Hindlimb muscle (tissue), 1 donor: ENCODE measurements at places on chromosomes 1 and 21. TPM values are rescaled to one million over a fixed set of nuclear protein-coding genes. Genes with fewer than 3 reads are reported as not detected.
A peak's percentile ranks its signal among the peaks of the same experiment; 100 is the strongest.

RUNX3 gene
- 0.72 TPM for polyA plus RNA-seq

DNA sequence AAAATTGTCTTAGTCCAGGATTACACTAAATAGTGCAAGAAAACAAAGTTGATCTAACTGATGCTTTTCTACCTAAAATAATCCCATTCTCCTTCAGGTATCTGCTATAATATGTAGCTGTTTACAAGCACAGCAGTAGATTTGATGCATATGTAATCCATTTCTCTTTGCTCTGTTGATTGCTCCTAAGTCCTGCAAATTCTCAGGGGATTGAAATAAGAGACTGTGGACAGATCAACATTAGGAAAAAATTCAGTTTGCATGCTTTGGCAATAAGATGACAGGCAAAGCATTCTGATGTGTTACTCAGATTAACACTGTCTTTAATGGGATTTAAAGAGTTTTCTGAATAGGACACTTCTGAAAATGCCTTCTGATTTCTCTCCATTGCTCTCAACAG is 34.7 kb downstream of the RNF11 start:
- no peak for DNase-seq

DNA sequence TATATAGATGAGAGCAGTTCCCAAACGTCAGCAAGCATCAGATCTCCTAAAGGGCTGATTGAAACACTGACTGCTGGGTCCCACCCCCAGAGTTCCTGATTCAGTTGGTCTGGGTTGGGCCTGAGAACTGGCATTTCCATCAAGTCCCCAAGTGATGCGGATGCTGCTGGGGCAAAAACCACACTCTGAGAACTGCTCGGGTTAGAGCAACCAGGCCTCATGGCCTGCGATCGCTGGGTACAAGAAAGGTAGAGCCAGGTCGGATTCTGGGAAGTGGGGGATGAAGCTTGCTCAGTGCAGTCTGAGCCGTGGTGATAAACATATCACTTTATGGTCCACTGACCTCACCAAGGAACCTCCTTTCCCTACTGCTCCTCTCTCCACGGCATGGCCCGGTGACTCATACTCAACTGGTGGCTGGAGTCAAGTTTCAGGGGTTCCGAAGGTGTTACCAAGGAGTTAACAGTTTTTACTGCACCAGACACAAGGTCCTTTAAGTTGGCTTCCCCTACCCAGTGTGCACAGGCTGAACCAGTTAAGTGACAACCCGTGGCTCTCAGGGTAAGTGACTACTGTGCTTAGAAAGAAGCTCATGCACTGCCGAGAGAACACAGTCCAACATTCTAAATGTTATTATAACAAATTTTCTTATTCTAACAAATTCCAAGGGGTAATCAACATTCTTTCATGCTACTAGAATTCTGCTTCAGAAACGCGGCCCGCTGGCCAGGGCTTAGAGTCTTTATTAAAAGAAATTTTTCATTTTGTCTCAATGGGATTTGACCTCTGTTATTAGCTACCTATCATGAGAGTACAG is 153.5 kb downstream of the TGFBR3 start:
- no peak for DNase-seq

RAB29 gene
- 3.7 TPM for polyA plus RNA-seq

DNA sequence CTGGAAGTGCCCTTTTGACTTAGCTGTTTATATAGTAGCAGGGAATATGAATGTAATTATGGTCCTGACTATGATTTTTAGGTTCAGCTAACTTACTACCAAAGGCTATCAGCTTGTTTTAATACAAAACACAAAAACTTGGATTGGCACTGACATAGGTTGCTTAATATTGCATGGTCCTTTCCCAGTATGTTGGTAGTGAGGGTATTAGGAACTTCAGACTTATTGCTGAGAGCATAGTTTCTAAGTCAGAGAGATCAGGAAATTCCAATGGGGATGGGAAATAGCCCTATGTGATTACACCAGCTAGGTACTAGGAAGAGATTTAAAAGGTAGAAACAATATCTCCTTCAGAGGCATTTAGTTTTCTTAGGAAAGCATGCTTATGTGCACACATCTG is 7.7 kb downstream of the ARID1A start:
- DNase-seq = no peak

DNA sequence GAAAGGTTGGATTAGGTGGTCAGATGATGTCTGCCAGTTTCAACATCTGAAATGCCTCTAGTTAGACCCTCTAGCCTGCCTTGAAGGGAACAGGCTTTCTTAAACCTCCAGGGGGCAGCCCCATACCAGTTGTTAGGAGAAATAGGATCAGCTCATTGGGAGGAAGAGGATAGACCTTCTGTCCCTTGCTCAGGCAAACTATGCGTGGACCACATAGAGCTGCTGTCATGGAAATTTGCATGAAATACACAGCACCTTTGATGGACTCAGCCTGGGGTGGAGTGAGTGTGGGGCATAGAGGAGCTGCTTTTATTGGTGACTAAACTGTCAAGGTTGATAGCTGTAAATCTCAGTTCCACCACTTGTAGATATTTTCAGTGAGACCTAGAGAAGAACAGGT is 38.4 kb upstream of the SPAG17 start:
- peak; percentile 20 for DNase-seq

DNA sequence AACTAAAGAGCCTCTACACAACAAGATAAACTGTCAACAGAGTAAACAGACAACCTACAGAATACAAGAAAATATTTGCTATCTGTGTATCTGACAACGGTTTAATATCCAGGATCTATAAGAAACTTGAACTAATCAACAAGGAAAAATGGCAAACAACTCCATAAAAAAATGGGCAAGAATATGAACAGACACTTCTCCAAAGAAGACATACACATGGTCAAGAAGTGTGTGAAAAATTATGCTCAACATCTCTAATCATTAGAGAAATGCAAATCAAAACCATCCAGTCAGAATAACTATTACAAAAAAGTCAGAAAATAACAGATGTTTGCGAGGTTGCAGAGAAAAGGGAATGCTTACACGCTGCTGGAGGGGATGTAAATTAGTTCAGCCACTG is 8.0 kb downstream of the ZNF670 start:
- no peak for DNase-seq
